Stimulated activated CD4-positive, alpha-beta T cell treated with anti-CD3 and anti-CD28 coated beads, Interleukin-12 subunit alpha, Interleukin-12 subunit beta, amount 100 ng/mL, for 24 hours (primary cell): ENCODE measurements at places on chromosomes 3 and 15.

GRCh38 chr3:102018551-102018950 is 169.2 kb downstream of the NFKBIZ start:
- DNase-seq: no peak

DNA sequence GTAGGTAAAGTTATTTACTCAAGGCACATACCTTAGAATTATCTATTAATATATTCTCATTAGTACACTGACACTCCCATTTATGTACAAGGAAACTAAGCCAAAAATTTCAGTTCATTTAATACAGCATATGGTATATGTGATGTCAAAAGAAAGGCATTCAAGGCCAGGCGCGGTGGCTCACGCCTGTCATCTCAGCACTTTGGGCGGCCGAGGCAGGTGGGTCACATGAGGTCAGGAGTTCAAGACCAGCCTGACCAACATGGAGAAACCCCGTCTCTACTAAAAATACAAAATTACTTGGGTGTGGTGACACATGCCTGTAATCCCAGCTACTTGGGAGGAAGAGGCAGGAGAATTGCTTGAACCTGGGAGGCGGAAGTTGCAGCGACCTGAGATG is 435.2 kb downstream of the GBE1 start:
- no peak for DNase-seq

- no peak for DNase-seq
These were observed 60.5 kb upstream of the ACTC1 start for GRCh38 chr15:34855893-34856292.

GRCh38 chr3:115779011-115779410 is 155.7 kb downstream of the GAP43 start:
- no peak for DNase-seq

DNA sequence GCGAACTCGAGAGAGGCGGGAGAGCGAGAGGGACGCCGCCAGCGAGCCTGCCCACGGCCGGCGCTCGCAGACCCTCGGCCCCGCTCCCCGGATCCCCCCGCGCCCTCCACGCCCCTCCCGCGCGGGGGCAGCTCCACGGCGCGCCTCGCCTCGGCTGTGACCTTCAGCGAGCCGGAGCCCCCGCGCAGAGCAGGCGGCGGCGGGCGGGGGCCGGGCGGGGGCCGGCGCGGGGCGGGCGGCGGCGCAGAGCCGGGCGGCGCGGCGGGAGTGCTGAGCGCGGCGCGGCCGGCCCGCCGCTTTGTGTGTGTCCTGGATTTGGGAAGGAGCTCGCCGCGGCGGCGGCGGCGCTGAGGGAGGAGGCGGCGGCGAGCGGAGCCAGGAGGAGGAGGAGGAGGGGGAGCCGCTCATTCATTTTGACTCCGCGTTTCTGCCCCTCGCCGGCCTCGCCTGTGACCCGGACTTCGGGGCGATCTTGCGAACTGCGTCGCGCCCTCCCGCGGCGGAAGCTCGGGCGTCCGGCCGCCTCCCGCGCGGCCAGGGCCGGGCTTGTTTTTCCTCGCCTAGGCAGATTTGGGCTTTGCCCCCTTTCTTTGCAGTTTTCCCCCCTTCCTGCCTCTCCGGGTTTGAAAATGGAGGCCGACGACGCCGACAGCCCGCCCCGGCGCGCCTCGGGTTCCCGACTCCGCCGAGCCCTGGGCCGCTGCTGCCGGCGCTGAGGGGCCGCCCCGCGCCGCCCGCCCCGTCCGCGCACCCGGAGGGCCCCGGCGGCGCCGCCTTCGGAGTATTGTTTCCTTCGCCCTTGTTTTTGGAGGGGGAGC is 524 bp downstream of the IGF1R start:
- no peak for DNase-seq

DNA sequence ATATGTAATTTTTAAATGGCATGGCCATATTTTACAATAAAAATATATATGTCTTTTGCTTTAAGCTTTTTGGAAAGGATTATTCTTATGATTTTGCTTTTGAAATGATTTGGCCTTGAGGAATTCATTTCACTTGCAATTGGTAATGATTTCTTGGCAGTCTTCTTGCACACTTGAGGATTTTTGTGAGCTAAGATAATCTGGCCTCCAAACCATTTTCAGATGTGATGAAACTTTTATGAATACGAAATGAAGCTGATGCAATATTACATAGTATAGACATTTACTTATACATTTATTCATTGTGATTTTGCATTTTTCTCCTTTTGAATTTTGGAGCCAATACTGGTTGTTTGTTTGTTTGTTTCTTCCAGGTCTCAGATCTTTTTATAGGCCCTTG is 6.4 kb upstream of the SH2D7 start:
- no peak for DNase-seq

DNA sequence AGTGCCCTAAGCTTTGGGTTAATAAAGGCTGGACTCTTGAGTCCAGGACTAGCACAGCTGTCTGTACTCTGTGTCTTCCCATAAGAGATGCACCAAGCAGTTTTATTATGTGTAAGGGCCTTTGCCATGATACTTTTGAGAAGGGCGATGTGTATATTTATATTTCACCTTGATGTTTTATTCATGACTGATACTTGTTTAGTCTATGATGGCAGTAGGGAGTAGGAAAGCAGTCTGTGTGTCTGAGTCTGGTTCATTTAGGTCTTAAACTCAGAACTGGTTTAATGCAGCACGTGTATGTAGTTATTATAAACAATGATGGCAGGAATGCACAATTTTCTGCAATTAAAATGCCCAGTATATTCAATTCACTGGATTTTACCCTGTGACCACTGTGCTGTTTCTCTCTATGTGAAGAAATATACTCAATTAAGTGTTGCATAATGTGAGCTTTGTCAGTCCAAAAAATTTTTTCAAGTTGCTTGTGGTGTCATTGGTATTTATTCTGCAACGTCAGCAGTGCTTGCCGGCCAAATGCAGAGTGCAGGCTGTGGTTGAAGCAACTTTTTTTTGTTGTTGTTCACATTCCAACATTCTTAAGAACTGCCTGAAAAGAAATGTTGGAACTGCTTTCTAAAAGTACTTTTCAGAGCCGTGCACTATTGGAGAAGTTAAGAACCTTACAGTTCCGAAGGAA is 423.7 kb upstream of the SEMA6D start:
- DNase-seq: no peak

DNA sequence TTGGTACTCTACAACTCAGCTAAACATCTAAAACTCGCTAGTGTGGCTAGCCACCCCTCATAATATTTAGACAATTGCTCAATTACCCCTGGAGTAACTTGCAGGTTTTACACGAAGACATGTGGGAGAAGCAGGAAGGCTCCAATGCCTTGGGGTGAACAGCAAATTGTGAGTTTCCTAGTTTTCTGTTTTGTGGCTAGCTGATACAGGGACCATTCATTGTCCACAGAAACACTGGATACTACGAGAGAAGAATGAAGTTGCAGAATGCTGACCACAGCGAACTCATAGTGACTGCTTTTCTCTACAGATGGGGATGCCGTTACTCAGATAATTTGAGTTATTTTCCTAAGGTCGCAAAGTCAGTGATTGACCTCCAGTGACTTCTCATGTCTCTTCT is 212.9 kb downstream of the P3H2 start:
- no peak for DNase-seq

- DNase-seq: no peak
These were observed 226.6 kb downstream of the ADAMTS17 start for GRCh38 chr15:100115066-100115710.

DNA sequence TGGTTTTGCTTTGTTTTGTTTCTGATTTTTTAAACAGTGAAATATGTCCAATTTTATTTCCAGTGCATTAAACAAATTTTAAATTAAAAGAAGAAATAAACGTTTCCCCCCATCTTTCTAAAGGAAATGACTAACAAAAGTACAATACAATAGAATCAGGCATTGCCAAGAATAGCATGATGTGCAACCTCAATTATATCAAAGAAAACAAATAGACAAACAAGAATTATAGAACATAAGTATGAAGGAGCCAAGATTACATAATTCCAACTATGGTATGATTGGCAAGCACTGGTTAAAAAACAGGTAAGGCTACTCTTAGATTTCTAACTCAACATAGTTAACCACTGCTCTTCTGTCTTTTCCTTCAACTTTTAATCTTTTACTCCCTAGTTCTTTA is 26.4 kb downstream of the TIGIT start:
- DNase-seq: no peak

GRCh38 chr3:98151241-98151640 is 4.0 kb downstream of the OR5H14 start:
- no peak for DNase-seq

DNA sequence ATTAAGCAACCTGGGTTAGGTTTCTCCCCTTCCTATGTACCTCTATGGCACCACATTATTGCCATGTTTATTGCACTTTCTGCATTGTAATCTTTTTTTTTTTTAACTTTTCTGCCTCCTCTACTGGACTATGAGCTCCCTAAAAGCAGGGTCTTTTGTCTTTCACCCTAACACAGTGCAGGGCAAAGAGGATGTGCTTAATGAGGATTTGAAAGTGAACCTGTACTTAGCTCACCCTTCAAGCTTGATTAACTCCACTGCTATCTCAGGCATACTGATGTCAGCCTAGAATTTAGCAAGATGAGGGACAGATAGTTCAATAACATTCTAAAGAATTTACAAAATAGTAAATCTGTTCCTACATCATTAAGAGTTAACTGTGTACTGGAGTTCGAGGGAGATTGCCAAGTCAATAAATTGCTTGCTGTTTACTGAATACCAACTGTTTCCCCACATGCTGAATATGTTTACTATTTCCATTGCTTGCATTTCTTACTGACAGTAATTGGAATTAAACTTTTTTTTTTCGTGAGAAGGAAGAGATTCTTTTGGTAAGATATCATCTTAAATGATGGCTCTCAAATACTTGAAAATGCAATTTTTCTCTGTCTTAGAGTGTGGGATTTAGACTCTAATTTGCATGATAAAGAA is 15.7 kb upstream of the PPARG start:
- DNase-seq: no peak

DNA sequence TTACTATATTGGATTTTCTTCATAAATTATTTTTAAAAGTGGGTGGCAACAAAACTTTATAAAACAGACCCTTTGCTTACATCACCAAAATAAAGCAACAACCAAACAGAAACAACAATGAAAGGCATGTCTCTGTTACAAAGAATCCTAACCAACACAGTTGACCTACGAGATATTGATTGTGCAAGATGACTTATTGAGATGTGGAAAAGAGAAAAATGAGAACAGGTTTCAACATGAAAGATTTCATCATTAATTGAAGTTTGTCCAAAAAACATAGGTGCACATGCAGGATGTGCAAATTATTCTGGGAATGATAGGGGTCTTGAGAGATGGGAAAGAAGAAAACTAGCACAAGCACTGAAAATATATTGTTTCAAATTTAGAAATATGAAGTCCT is 9.0 kb downstream of the GMNC start:
- DNase-seq: no peak

DNA sequence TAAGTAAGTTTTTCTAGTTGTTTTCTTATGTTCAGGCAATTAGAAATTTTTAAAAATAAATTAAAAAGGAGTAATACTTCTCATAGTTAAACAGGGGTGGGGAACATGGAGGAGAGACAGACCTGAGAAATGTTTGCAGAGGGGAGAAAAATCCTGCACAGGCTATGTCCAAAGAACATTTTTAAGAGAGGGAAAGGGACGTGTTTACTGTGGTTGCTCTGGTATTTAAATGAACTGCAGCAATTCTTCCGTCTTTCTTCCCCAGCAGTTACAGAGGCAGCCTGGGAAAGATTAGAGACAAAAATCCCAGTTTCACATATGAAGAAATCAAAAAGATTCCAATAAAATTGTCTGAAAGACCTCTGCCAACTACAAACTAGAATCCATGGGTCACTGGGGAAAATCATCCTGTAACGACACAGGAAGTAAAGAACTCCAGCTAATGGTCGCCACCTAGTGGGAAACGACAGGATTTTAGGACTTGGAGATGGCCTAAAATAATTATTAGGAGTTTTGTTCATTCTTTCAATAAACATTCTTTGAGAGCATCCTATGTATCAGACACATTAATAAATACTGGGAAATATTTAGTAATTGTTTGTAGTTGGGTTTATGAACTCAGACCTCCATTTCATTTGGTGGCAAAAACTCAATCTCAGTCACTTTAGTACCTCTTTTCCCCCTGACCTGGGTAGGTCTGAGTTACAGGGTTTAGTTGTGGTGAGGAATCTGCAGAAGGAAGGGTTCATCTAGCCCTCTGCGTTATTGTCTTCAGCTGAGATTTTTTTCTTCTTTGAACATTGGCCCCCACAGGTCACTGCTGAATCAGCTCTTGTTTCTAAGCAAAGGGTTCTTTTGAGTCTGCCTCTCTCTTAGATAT is 69.9 kb upstream of the GOLIM4 start:
- DNase-seq: no peak

DNA sequence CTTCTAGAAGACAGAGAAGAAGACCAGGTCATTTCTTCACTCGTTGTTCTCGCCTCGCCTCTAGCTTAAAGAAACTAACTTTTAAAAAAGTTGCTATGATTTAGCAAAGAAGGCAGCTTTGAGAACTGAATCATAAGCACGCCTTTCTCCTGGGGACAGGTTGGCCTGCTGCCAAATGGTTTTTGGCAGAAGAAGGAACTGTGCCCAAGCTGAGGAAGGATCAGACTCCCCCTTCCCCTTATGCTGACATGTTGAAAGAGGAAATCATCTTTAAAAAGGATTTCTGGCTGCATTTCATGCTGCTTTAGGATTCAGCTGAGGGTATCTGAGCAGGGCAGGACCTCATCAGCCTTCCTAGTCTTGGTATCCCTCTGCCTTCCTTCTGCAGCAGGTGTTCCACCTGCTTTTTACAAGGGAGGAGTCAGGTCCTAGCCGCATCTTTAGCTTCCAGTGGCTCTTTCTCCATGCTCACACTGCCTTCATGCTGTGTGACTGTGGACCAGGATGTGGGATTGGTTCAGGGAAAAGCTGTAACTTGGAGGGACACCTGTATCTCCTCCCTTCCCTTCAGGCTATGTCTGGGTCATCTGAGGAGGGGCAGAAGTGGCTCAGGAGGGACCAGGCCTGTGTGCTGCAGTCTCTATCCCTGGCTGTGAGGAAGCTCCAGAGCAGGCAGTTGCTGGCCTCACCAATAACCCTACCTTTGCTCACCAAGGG is 34.1 kb upstream of the HACD2 start:
- DNase-seq: no peak

GRCh38 chr15:68126396-68126795 is 72.3 kb downstream of the PIAS1 start:
- DNase-seq: no peak

DNA sequence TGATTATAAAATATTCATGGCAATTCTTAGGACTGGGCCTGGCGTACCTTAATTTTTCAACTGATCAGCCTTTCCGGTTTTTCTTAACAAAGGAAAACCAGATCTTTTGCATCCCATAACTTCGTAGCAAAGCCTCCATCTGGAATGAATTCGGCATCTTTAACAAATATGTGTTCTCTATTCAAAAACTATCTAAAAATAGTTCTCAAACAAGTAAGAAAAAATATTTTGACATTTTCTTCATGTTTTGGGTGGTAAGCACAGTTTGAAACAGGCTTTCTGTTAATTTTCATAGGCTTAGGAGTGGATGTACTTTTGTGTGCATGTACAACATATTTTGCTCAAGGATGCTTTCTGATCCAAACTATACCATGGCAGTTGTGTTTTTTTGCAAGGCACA is 55.1 kb downstream of the RBMS3 start:
- no peak for DNase-seq

GRCh38 chr3:151356794-151357462 is 27.6 kb upstream of the P2RY13 start:
- no peak for DNase-seq

GRCh38 chr3:182810574-182811268 is 17.4 kb downstream of the ATP11B start:
- DNase-seq: no peak

GRCh38 chr3:179801263-179801662 is 148.4 kb downstream of the USP13 start:
- DNase-seq: no peak
